ENCODE measurements at places on chromosomes 6 and 20.

GRCh38 chr20:4836935-4837334 is 115.2 kb downstream of the PRND start:
- no peak for DNase-seq

GRCh38 chr6:109579361-109579760 is 96.3 kb upstream of the ZBTB24 start:
- no peak for DNase-seq

- DNase-seq: no peak
Observed at GRCh38 chr6:38239719-38240451, 399.8 kb downstream of the BTBD9 start.

GRCh38 chr6:148893481-148893880 is 146.7 kb downstream of the UST start:
- DNase-seq: no peak

GRCh38 chr6:52620055-52620905 is 43.4 kb upstream of the TRAM2 start:
- no peak for DNase-seq

DNA sequence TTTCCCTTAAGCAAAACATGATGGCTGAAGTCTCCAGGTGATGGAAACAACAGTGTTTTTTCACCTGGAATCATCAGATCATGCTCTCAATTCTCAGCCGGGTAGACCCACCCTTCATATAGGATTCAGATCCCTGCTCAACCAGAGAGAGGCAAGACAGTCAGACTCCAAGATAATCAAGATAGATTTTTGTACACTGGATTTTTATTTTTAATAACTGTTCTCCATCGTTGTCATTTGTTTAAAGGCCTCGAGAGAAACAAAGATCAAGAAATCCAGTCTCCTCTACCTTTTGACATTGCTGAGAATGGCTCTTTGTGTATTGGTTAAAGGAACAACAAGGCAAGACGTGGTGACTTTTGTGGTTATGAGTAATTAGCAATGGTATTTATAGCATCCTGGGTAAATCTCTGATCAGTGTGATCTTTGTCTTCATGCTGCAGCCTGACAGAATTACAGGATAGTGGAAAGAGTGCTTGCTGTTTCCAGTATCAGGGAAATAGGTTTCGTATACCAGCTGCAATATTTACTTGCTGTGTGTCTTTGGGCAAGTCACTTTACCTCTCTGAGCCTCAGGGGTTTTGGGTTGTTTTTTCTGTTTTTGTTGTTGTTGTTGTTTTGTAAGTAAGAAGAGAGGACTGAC is 29.9 kb downstream of the ID4 start:
- no peak for DNase-seq

Data from activated T-cell treated with anti-CD3 and anti-CD28 coated beads for 4 hours (primary cell).